ENCODE measurements at places on chromosomes 5 and 9.

DNA sequence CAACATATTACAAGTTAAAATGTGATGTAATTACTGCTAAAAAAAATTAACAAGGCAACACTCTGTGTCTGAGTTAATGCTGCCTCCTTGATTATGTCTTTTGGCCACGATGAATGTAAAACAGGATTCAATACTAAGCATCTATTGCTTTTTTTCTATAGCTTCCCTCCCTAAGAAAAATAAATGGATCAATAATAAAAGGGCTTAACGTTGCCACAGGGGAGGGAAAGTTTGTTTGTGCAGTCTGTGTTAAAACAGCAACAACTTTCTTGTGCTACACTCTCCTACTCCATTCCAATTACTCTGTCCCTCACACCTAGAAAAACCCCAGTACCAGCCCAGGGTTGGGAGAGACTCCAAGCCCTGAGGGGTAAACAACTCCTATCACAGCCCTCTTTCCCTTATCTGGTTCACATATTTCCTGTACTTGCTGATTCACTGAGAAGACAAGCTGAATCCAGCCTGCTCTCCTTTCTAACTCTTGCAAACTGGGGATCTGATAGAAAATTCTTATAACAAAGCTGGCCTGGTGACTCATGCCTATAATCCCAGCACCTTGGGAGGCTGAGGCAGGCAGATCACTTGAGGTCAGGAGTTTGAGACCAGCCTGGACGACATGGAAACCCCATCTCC, 44.8 kb downstream of the PTPN3 start:
- no peak for DNase-seq

GRCh38 chr5:111775224-111775623, 18.2 kb upstream of the NREP start:
- DNase-seq, result no peak

DNA sequence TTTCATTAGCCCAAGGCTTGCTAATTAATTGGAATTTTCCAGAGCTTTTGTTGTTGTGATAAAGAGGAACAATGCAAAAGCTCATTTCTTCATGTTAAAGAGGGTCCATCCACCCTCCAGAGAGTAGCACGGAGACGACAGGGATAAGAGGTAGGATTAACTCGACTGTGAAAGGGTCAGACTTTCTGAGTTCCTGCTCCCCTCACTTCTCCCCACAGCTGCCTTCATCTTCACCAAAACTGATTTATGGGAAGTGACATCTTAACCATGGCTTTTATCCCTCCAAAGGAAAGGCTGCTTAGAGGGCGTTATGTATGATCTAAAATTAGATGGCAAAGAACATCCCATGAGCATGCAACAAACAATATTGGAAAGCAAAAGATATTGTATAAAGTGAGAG, 135.5 kb downstream of the GLIS3 start:
- no peak for DNase-seq

DNA sequence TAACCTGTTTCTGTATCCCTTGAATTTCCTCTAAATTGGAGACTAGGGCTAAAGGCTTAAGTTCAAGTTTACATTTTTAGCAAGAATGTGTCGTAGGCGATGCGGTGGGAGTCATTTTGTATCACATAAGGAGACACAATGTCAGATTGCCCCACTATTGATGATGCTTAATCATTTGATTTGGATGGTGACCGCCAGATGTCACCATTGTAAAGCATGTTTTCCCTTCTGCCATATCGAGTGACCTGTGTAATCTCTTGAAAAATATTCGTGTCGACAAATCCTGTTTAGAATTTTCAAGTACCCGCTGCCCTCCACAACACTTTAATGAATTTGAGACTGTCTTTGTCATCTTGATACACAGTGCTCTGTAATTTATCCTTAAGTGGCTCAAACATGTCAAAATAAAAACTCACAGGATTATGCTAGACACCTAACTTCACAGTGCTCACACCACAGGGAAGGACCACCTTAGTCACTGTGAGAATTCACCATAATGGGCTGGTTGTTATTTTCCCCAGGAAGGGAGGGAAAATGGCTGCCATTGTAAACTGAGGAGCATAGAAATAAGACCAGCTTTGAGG, 34.5 kb upstream of the SLC46A2 start:
- no peak for DNase-seq
